A549 (cell line): ENCODE measurements at places on chromosomes 6 and 20.

GRCh38 chr6:111843347-111844147 lies 29.7 kb downstream of the FYN start:
- DNase-seq = no peak

DNA sequence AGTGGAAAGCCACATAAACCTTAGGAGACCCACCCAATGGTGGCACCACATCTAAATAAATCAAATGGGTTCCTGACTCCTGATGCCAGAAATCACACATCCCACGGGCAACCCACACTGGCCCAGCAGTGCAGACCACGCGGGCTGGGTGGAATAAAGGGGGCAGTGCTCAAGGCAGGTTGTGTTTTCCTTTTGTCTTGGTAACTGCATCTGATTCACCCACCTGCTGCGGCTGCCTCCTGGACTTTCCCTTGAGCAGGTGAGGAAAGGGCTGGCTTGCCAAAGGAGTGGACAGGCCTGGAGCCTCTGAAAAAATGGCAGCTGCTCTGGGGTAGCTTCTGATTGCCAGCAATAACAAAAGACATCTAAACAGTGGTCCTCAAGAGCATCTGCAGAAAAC lies 119.5 kb upstream of the KCNK16 start:
- no peak for DNase-seq

DNA sequence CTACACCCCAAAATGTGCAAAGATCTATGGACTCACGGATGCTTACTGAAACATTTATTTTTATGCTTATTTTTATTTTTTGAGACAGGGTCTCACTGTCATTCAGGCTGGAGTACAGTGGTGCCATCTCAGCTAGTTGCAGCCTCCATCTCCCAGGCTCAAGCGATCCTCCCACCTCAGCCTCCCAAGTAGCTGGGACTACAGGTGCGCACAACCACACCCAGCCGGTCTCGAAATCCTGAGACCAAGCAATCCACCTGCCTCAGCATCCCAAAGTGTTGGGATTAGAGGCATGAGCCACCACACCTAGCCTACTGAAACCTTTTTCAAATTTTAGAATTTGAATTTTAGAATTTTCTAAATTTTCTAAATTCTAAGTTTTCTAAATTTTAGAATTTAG lies 50.8 kb upstream of the IPCEF1 start:
- DNase-seq = no peak

- no peak for DNase-seq
Measured at GRCh38 chr6:53930330-53930729, 135.5 kb downstream of the LRRC1 start.

GRCh38 chr6:7047128-7047527 lies 60.6 kb upstream of the RREB1 start:
- DNase-seq = no peak

DNA sequence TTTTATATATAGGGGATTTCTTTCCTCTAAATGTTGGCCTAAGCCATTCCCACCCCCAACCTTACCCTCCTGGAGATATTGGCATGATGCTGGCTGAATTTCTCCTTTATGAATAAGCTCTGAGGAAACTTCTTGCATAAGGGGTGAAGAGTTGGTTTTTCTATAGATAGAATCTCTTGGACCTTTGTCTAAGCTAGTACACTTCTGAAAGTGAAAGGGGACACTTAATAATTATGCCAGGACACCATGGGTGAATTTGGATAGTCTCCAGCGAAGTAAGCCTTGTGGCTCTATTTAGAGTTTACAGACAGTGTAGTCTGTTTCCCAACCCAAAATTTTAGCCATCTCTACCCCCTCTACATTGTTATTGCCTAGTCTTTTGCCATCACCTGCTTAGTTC lies 27.1 kb upstream of the FABP7 start:
- no peak for DNase-seq
